ENCODE measurements at places on chromosomes 2 and 18.

DNA sequence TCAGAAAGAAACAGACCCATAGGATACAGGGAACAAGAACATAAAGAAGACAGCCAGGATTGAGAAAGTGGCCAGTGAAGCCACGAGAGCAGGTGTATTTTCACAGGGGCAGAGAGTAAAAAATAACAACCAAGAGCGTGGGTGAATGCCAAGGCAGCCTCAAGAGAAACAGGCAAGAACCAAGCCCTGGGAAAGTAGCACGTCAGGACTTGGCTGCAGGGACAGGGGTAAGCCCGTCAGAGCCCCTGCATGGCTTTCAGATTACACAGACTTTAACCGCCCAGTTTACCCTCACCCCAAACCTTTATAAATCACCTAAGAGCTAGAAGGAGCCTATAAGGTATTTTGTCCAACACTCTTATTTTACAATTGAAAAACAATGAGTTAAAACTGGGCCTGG is 43.7 kb downstream of the ARL4C start:
- DNase-seq: no peak

DNA sequence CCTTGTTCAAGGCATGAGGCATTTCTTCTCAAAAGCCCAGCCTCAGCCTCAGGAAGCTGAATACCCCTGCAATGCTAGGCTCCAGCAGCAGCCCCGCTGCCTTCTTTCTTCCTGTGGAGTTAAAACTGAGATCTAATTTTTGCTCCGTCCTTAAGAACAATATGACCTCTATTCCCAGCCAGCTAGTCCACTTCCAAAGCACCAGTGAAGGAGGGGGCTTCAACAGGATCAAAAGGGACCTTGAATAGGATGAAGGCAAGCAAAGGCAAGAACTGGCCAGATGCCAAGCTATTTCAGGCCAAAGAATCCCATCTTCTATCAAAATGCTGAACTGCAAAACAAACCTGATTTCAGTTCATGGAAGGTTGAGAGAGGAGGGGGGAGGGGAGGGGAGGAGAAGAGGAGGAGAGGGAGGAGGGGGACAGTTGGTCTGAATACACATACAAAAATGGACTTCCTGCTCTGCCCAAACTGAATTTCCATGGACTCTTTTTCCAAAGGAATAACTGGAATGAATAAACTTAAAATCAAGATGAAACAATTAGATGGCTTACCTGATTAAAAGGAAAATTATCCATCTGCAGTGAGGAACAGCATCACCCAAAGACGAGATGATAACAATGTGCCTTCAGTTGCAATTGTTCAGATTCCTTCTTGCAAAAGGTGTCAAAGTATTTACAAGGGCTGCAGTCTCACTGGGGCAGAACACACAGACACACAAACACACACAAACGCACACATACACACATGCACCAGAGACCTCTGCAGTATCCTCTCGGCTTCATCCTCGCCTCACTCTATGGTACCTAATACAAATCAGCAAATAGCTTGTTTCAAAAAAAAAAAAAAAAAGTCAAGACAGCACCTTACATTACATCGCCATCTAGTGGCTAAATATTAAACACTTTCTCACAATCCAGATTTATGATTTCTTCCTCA is at the start of gene SCN1A:
Gene SCN1A, minus strand, starts transcription at position 804 of the 939 bp plus-strand sequence. CDS start 54,399 bp downstream, outside the sequence.
- DNase-seq: no peak

DNA sequence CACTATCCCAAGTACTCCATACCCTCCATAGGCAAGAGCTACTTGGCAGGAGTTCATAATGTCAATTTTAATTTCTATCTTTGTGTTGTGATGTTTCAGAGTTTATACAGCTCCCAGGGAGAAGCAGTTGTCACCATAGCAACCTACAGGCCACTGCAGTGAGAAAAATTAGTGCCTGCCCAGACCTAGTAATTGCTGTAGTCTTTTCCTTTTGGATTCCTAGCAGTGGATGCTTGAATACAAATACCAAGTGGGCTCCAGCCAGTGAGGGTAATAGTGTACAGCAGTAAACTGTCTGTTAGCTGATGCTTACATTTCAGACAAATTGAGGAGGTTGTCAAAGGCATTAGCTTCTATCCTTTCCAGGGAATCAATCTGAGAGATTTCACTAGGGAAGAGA is 26.7 kb downstream of the LHCGR start:
- DNase-seq: no peak

DNA sequence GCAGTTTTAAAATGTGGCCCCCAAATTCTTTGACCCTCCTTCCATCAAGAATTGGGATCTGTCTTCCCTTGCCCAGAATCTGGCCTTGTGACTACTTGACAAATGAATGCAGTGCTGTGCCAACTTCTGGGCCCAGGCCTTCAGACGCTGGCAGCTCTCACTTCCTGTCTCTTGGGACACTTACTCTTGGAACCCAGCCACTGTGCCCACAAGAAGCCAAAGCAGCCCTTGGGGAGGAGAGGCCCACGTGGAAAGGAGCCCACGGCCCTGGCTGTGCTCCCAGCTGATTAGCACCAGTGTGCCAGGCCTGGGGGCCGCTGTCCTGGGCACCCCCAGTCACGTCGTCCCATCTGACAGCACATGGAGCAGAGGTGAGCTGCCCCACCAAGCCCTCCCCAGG is 56.6 kb downstream of the RPL37A start:
- no peak for DNase-seq

- no peak for DNase-seq
Measured at GRCh38 chr18:45320724-45321123, 294.6 kb upstream of the SLC14A2 start.

DNA sequence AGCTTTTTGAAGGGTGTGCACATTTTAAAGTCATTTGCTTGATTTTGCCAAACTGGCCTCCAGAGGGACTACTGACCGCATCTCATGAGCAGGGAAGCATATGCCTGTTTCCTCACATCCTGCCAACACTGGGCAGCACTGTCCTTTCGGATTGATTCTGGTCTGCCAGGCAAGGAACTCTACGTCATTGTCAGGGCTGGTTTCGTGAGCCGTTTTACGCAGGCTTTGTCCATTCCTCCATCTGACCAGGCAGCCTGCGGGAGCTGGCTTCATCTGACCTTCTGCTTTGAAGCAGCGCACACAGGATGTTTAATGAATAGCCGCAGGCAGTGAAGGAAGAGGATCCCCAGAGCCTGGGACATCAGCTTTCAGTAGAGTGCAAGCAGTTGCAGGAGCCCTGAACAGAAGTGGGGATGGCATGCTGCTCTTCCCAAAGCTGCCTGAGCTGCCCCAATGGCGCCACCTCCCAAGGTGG is 46.3 kb upstream of the SEMA4C start:
- no peak for DNase-seq

GRCh38 chr2:174569678-174570077 is 27.9 kb downstream of the WIPF1 start:
- DNase-seq: peak; percentile 45

DNA sequence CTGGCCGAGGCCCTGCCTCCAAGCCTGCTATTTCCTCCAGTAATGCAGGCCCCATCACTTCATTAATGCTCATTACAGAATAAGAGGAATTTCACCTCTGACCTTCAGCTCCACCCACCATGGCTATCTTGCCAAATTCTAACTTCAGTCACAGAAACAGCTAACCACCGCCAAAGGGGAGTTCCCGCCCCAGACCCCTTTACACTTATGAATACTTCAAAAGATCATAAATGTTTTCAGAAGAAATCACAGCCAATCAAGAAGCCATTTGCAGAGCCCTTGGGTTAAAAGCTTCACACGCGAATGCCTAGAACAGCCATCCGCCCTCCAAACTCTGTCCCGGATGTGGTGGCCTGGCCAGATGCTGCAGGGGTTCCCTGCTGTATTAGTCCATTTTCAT is 73.8 kb upstream of the TWIST2 start:
- DNase-seq: no peak

GRCh38 chr2:218400167-218400929 is 680 bp downstream of the CTDSP1 start:
- no peak for DNase-seq
